ENCODE measurements at places on chromosomes 11 and 22.

DNA sequence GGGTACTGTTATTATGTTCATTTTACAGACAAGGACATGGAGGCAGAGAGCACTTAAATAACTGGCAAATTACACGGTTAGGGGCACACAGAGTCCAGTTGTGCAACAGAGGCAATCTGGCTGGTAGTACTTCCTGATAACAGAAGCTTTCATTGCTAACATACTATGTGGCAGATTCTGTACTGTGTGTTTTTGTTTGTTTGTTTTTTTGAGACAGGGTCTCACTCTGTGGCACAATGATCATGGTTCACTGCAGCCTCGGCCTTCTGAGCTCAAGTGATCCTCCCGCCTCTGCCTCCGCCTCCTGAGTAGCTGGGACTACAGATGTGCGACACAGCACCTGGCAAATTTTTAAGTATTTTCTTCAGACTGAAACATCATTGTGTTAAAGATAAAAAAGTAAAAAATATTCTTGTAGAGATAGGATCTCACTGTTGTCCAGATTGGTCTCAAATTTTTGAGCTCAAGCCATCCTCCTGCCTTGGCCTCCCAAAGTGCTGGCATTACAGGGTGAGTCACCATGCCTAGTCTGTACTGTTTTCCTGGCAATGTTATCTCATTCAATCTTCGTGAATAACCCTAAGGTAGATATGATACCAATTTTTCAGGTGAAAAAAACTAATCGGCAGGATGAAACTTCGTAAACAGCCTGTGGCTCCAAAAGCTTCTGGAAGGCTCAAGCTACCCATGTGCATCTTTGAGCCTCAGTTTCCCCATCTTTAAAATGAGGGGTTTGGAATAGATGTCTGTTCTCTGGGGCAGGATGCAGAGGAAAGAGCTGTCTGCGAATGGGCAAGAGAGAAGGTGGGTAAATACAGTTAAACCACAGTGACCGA is 921 bp upstream of the NUCB2 start:
- DNase-seq = no peak

- DNase-seq = no peak
Measured at GRCh38 chr11:14638561-14638960, 5.0 kb upstream of the PDE3B start.

GRCh38 chr11:19121646-19122045 is 4.7 kb downstream of the ZDHHC13 start:
- DNase-seq = no peak

GRCh38 chr22:30192427-30192826 is 54.1 kb downstream of the LIF start:
- DNase-seq = no peak

- DNase-seq = no peak
Measured at GRCh38 chr11:531919-532526, 3.4 kb downstream of the HRAS start.

DNA sequence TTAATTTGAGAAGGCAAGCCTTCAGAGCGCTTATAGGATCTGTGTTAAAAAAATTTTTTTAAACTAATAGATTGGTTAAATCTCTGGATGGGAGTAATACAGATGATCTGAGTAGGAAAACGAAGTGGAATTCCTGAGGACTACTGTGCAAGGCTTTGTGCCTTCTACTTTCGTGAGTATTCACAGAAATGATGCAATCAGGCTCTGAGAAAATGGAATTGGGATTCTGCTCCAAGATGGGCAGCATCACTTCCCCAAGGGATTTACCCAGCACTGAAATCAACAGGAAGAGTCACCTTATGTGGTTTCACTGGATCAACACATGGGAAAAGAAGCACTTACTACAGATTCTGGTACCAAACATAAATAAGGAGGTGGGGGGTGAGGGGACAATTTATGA is 12.5 kb downstream of the KMT5B start:
- DNase-seq = no peak

DNA sequence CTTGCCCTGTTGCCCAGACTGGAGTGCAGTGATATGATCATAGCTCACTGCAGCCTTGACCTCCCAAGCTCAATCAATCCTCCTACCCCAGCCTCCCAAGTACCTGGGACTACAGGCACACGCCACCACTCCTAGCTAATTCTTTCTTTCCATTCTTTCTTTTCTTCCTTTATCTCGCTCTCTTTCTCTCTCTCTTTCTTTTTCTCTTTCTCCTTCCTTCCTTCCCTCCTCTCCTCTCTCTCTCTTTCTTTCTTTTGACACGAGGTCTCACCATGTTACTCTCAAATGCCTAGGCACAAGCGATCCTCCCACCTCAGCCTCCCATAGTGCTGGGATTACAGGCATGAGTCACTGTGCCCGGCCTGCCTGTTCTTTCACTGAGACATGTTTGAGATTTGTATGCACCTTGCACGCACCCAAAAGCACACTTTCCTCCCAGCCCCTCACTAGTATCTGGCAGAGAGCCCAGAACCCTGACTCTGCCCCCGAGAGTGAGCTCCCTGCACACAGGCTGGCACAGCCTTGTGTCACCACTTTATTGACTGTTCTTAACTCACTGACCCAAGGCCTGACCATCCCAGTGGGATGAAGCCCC is 56.8 kb downstream of the CD6 start:
- peak; percentile 33 for DNase-seq

GRCh38 chr11:15159085-15159484 is 44.4 kb downstream of the INSC start:
- DNase-seq = no peak

GRCh38 chr11:25247336-25247735 is 750.5 kb downstream of the LUZP2 start:
- no peak for DNase-seq

DNA sequence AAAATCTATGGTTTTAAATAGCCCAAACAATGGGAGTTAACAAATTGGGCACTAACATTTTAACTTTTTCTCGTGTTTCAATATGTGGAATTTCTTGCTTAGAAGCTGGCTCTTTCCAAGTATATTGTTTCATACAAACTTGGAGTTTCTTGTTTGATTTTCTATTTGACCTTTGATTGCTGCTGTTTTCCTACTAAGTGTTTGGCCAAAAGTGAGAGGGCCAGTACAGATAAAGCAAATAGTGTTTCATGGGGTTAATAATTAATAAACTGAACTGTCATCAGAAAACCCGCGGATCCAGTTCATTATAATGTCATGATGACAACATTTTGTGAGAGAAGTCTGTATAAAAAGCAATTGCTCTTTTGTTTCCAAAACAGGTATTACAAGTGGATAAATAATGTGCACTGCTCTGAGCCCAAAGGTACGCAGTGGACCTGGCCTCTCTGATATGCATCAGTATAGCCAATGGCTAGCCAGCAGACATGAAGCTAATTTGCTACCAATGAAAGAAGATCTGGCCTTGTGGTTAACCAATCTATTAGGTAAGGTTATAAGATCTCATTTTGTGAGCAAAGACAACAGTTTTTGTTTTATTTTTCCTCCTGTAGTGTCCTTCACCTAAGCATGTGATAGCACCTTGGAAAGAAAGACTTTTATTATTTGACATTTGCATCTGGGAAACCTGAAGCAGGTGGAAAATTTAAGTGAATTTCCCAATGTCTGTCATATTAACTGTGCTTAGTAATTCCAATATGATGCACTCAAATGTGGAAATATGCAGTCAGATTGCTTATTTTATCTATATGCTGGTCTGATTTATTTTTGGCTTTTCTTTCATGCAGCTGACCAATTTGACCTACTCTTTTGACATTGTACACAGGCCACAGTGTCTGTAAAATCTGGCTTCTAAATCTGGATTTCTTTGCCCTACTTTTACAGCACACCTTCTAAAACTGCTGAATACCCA is 8.3 kb downstream of the GAS2 start:
- DNase-seq = no peak

GRCh38 chr11:12232817-12233601 is 122.6 kb downstream of the MICAL2 start:
- no peak for DNase-seq

DNA sequence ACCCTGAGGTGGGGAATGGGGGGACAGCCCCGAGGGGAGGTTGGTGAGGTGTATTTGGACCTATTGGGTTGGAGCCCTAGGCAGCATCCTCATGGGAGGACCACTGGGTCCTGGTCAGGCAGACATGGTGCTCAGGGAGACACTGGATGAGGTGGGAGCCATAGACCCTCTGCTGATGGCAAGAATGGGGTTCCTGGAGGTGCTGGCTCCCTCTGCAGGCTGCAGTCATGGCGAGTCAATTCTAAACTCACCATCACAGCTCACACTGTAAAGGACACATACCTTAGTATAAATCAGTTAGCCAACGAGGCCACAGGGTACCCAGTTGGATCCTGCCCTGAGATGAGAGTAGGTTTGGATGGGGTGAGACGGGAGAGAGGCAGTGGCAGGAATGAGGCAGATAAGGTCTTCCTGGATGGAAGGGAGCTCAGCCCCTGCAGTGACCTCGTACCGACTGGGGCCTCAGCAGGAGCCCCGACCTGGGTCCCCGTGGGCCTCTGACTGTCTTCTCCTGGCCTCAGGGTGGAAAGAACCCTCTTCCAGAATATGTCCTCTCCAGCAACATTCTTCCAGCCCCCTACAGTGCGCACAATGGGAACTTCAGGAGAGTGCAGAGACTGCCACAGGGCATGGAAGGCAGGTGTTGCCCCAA is 1.7 kb upstream of the GAB4 start:
- DNase-seq = no peak

DNA sequence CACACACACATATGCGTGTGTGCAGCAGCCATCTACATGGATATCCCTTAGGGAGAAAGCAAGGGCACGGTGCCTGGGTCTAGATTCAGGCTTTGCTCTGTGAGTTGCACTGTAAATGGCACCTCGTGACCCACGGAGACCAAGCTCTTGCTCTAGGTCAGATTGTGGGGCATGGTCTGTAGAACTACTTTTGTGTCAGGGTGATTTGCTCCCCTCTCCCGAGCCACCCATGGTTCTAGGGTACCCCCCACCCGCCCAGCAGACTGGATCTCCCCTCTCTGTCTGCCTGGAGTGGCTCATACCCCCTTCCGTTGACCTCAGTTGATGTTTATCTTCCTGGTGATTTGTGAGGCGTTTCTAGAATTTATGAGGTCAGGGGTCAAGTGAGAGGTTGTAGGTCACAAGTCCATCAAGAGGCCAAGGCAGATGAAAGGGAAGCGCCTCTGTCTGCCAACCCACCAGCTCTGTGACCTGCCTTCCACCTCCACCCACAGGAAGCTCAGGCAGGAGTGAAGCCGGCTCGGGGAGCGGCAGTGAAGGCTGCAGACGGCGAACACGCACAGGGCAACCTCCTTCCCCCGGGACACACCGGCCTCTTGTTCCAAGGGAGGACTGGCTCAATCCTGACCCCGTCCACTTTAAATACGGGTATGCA is 76.2 kb upstream of the TTLL12 start:
- DNase-seq = no peak

- DNase-seq = no peak
Measured at GRCh38 chr11:120839201-120839600, 184.7 kb upstream of the TBCEL start.

- DNase-seq = no peak
Measured at GRCh38 chr11:121435132-121435531, 17.0 kb upstream of the SORL1 start.

DNA sequence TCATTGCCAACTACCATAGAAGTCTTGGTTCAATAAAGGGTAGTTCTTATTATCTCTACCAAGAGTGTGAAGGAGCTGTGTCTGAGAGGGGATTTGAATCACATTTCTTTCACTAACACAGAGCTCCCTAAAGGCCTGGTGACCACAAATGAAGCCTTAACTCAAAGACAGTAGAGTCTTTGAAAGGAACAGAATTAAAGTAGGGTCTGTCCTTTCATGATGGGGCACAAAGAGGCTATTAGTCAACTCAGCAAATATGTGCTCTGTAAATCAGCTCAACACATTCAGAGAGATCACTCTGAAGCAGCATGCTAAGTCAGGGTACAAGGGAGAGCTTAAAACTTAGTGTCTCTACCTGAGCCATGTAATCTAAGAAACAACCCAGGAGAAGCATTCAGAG is 212.4 kb upstream of the SYN3 start:
- no peak for DNase-seq

DNA sequence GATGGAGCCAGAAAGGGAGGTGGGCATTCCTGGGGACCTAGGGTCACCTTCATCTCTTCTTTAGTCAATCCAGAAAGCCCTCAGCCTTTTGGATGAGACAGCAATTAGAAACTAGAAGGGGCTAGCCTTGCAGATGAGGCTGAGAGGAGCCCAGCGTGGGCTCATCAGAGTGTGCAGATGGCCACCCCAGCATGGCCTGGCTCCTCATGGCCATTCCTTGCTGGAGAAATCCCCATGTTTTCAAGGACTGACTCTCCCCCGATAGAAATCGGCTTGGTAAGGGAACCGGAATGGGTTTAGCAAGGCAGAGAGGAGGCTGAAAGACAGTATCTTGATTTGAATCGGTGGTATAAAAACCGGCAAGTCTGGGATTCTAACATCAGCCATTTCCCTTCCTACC is 274.6 kb downstream of the BUD13 start:
- no peak for DNase-seq

DNA sequence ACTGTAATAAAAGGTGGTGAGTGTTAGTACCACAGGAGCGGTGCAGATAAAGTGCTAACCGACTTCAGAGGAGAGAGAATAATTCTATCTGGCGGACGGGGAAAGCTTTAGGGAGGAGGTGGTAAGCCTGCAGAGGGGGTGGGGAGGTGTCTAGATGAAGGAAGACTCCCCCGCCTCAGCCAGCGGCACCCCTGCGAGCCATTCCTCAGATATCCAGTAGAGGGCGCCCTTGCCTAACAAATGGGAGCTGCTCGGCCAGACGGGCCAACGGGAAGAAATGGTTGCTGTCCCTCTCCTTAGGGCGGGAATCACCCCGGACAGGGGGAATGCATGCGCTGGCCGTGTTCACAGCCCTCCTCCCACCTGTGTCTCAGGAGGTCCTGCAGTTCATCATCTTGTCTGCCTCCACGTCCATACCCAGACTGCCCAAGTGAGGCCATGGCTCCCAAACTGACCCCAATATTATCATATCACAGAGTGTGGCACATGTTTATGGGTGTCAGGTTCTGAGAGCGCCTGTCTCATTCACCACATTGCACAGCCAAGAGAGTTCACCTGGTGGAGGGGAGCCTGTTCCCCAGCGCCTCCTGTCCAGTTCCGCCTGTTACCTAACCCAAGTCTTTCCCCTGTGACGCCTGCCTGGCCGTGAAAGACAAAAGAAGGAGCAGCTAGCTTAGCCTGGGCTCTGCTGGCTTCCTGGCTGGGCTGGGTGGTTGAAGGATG is 85.5 kb downstream of the ST3GAL4 start:
- DNase-seq = peak; percentile 44

GRCh38 chr11:103619938-103620337 is 416.5 kb upstream of the DDI1 start:
- DNase-seq = no peak

- no peak for DNase-seq
Measured at GRCh38 chr11:47186700-47187695, 764 bp upstream of the PACSIN3 start.

DNA sequence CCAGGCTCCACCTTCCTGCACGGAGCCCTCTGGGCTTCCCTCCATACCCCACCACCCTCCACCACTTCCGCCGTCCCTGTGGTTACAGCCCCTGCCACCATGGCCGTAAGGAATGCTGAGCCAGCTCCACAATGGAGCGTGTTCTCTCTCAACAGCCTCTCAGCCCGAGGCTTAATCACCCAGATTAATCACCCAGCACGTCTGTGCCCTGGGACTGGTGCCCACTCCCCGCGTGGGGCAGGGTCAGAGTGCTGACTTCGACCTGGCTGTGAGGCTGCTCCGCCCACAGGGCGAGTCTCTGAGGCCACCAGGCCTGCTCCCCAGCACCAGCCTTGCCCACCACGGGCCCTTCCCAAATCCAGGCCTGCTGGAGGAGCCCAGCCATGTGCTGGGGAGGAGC is 4.0 kb upstream of the TH start:
- no peak for DNase-seq

GRCh38 chr11:15839061-15839460 is 517.3 kb downstream of the SOX6 start:
- no peak for DNase-seq

GRCh38 chr11:63738720-63739360 is 29.7 kb downstream of the ZFTA start:
- DNase-seq = peak; percentile 27
